Spleen (tissue), 13 donors: ENCODE measurements at places on chromosomes 2 and 18.

GRCh38 chr2:12109363-12110017 is 363.1 kb downstream of the LPIN1 start:
- no peak overlapping the region for H3K27ac ChIP-seq
- H3K4me3 ChIP-seq = no peak overlapping the region
- H3K4me1 ChIP-seq = no peaks in the 10 kb centered on the region

DNA sequence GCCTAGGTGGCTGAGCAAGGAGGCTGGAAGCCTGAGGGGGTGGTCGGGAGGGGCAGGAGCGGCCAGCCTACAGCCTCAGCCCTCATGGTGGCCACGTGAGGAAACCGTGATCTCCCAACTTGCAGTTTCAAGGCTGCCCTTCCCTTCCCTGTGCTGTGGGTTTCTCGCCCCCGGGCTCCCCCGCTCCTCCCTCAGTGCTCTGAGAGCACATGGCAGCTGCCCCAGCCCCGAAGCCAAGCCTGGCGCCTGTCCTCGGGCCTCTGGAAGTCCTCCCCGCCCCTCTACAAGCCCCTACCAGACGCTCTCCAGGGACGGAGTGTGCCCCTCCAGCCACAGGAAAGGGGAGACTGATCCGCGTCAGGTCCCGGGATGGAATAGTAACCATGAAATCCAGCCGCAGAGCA is 586 bp upstream of the ANKRD23 start:
- peaks cover 13% of the 10 kb centered on the region for H3K4me1 ChIP-seq
- peaks cover 15% of the 10 kb centered on the region for H3K36me3 ChIP-seq
- H3K27ac ChIP-seq = no peak overlapping the region

GRCh38 chr2:31328026-31328425 is 86.5 kb downstream of the XDH start:
- DNase-seq = no peak
- H3K27ac ChIP-seq = no peak overlapping the region
- no peaks in the 10 kb centered on the region for H3K27me3 ChIP-seq
- H3K4me3 ChIP-seq = no peak overlapping the region
- no peaks in the 10 kb centered on the region for H3K36me3 ChIP-seq
- peaks cover 20% of the 10 kb centered on the region for H3K4me1 ChIP-seq

DNA sequence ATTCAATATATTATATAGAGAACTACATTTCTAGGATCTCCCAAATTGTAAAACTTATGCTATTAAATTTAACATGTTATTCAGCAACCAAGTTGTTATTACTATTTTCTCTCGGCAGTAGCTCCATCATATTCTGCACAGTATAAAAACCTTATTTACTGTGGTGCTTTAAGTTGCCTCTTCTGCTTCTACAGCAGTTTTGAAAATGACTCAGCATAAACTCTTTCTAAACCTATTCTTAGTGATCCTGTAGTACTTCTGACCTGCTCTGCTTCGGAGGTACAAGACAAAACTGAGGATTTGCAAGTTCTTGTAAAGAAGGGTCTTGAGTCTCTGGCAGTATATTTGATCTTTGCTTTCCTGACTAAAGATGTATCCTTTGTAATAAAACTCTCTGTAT is 567.2 kb downstream of the TMX3 start:
- H3K36me3 ChIP-seq = no peaks in the 10 kb centered on the region
- no peak overlapping the region for H3K27ac ChIP-seq
- DNase-seq = no peak
- no peaks in the 10 kb centered on the region for H3K27me3 ChIP-seq

GRCh38 chr18:79572093-79572780 is 107.4 kb upstream of the CTDP1 start:
- DNase-seq = peak; percentile 58
- peaks cover 3% of the 10 kb centered on the region for H3K4me1 ChIP-seq
- no peak overlapping the region for H3K27ac ChIP-seq
- no peaks in the 10 kb centered on the region for H3K27me3 ChIP-seq
- no peaks in the 10 kb centered on the region for H3K36me3 ChIP-seq

- H3K4me1 ChIP-seq = no peaks in the 10 kb centered on the region
- no peak overlapping the region for H3K4me3 ChIP-seq
- H3K27ac ChIP-seq = no peak overlapping the region
- no peaks in the 10 kb centered on the region for H3K27me3 ChIP-seq
Measured at GRCh38 chr18:14937271-14937670, 189.3 kb downstream of the ANKRD30B start.

- no peaks in the 10 kb centered on the region for H3K36me3 ChIP-seq
- DNase-seq = no peak
- no peaks in the 10 kb centered on the region for H3K27me3 ChIP-seq
- H3K4me1 ChIP-seq = peaks cover 7% of the 10 kb centered on the region
- no peak overlapping the region for H3K27ac ChIP-seq
Measured at GRCh38 chr2:241381872-241382271, 25.8 kb downstream of the FARP2 start.

DNA sequence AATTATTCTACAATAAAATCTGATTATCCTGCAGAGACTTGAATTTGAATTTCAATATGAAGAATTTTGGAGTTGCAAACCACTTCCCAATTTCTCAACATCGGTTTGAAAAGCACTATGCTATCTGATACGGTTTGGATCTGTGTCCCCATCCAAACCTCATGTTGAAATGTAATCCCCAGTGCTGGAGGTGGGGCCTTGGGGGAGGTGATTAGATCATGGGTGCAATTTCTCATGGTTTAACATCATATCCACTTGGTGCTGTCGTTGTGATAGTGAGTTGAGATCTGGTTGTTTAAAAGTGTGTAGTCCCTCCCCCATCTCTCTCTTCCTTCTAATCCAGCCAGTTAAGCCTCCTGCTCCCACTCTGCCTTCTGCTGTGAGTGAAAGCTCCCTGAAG is 205.7 kb downstream of the NBAS start:
- H3K27ac ChIP-seq = no peak overlapping the region
- H3K4me3 ChIP-seq = no peak overlapping the region
- DNase-seq = no peak
- no peaks in the 10 kb centered on the region for H3K27me3 ChIP-seq
- no peaks in the 10 kb centered on the region for H3K4me1 ChIP-seq

- peak; percentile 67 for DNase-seq
- no peak overlapping the region for H3K27ac ChIP-seq
- peaks cover 17% of the 10 kb centered on the region for H3K4me1 ChIP-seq
- no peaks in the 10 kb centered on the region for H3K36me3 ChIP-seq
- peak overlapping the region; percentile 65 for H3K4me3 ChIP-seq
Measured at GRCh38 chr2:241855245-241855887, 3.3 kb downstream of the PDCD1 start.

GRCh38 chr2:205461169-205461568 is 221.1 kb upstream of the NRP2 start:
- H3K36me3 ChIP-seq = no peaks in the 10 kb centered on the region
- no peak overlapping the region for H3K27ac ChIP-seq
- no peak overlapping the region for H3K4me3 ChIP-seq
- no peak for DNase-seq

- peaks cover 23% of the 10 kb centered on the region for H3K4me1 ChIP-seq
- DNase-seq = peak; percentile 65
- no peaks in the 10 kb centered on the region for H3K36me3 ChIP-seq
- no peak overlapping the region for H3K4me3 ChIP-seq
- no peaks in the 10 kb centered on the region for H3K27me3 ChIP-seq
- H3K27ac ChIP-seq = peak overlapping the region; percentile 93
Measured at GRCh38 chr2:96156011-96156820, 11.0 kb upstream of the DUSP2 start.

- peak overlapping the region; percentile 98 for H3K27ac ChIP-seq
- H3K4me3 ChIP-seq = no peak overlapping the region
- no peaks in the 10 kb centered on the region for H3K27me3 ChIP-seq
Measured at GRCh38 chr2:85439025-85439472, 20.5 kb downstream of the SH2D6 start.

- no peak for DNase-seq
- no peaks in the 10 kb centered on the region for H3K27me3 ChIP-seq
- no peak overlapping the region for H3K27ac ChIP-seq
- no peaks in the 10 kb centered on the region for H3K36me3 ChIP-seq
- no peaks in the 10 kb centered on the region for H3K4me1 ChIP-seq
- H3K4me3 ChIP-seq = no peak overlapping the region
Measured at GRCh38 chr2:9020267-9020666, 16.8 kb upstream of the MBOAT2 start.

DNA sequence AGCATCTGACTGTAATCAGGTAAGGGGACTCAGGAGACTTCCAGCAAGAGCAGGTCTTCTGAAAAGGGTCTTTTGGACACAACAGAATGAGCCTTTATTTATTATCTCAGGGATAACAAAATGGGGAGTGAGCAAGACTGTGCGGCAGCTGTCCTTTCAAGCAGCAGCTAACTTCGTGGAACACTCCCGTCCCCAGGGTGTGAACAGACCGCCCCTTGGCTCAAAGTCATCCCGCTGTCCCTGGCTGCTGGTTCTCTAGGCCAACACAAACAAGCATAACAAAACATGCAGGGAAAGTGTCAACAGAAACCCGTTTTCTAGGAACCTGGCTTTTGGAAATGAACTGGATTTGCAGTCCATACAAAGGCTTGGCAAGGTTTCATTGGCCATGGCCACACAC is 787.9 kb upstream of the FANCL start:
- H3K27ac ChIP-seq = no peak overlapping the region
- no peak overlapping the region for H3K4me3 ChIP-seq
- no peak for DNase-seq
- H3K4me1 ChIP-seq = no peaks in the 10 kb centered on the region

DNA sequence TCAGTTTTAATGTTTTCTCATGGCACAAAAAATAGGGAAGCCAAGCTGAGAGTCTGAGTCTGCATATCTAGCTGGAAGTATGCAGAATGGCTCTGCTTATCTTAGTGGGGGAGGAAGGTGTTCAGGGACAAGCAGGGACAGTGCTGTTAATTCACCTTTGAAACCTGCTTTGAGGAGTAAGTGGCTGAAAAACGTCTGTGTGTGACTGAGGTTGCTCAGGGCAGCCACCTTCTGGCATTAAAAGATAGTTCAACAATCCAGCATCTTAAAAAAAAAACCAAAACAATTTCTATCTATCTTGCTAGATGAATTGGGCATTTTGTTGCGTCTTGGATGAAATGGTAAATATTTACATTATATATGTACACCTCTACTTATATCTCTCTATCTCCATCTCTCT is 2.0 kb upstream of the TRPM8 start:
- H3K27ac ChIP-seq = no peak overlapping the region
- H3K27me3 ChIP-seq = peaks cover 4% of the 10 kb centered on the region

GRCh38 chr18:58095222-58095621 is 51.2 kb downstream of the NEDD4L start:
- no peaks in the 10 kb centered on the region for H3K4me1 ChIP-seq
- no peak for DNase-seq
- no peaks in the 10 kb centered on the region for H3K27me3 ChIP-seq
- H3K36me3 ChIP-seq = no peaks in the 10 kb centered on the region
- no peak overlapping the region for H3K27ac ChIP-seq
- no peak overlapping the region for H3K4me3 ChIP-seq

GRCh38 chr2:166117491-166117890 is 10.3 kb downstream of the SCN1A start:
- no peak for DNase-seq
- no peaks in the 10 kb centered on the region for H3K27me3 ChIP-seq
- no peaks in the 10 kb centered on the region for H3K36me3 ChIP-seq
- H3K4me3 ChIP-seq = no peak overlapping the region

DNA sequence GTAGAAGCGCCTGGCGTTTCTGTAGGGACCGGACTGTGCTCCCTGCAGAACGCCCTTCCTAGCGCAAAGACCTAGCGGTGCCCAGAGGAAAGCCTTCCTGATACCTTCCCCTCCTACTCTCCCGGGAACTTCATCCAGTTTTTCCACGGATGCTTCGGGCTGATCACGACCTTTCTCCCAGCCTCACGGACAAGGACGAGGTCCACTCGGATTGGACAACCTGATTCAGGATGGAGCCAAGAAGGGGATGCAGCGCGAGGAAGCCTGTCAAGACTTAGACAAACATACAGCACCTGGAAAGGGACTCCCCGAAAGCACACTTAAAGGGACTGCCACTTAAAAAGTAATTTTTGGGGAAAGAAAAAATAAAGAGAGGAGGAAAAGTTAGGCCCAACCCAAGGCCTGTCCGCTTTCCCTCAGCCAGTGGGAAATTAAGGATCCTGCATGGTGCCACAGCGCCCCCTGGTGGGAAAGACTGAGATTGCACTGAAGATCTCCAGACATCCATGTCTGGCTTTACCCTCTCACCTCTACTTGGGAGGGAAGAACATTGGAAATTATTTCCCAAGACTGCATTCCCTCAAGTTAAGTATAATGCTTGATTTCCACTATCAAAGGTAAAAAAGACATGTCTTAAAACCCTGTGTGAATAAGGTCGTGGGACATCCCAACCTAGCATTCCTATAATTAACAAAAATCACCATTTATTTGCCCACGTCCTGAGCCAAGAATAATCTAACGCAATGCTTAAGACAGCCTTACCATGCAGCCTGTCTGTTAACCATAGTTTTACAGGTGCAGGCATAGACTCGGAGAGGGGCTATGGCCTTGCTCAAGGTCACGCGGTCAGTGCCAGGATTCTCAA is 13.4 kb upstream of the COPS8 start:
- H3K4me3 ChIP-seq = no peak overlapping the region
- H3K27ac ChIP-seq = no peak overlapping the region
- H3K4me1 ChIP-seq = peaks cover 12% of the 10 kb centered on the region

DNA sequence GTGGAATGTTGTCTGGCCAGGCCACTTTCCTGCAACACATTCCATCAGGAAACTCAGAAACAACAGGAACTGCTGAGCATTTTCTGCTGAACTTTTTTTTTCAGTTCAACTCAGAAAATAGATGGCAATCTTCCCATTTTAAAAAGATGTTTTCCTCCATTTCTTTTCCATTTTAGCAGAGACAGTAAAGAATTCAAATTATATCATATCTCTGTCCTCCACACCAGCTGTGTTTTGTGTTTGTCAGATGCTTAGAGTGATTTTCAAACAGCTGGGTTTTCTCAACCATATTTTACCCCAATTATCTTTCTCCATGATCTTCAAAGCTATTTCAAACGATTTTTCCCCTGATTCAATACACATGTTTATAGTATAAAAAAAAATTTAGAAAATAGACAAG is 713.4 kb downstream of the LRRTM4 start:
- no peak overlapping the region for H3K27ac ChIP-seq
- no peak overlapping the region for H3K4me3 ChIP-seq
- H3K36me3 ChIP-seq = no peaks in the 10 kb centered on the region
- no peaks in the 10 kb centered on the region for H3K4me1 ChIP-seq
- no peaks in the 10 kb centered on the region for H3K27me3 ChIP-seq
- DNase-seq = no peak

DNA sequence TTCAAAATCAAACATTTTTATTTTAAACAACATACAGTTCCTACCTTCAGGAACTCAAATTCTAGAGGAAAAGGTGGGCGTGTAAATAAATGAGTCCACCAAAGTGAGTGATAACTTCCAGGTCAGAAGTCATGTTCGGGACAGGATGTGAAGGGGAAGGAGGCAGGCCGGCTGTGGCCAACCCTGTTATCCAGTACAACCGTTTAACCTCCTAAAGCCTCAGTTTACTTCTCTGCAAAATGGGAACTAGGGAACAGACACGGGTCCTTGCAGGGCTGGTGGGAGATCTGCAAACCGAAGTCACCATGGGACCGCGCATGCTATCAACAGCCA is 373 bp downstream of the EIPR1 start:
- no peaks in the 10 kb centered on the region for H3K27me3 ChIP-seq
- no peak for DNase-seq
- H3K4me1 ChIP-seq = peaks cover 22% of the 10 kb centered on the region
- peak overlapping the region; percentile 91 for H3K27ac ChIP-seq
- peak overlapping the region; percentile 95 for H3K4me3 ChIP-seq
- H3K36me3 ChIP-seq = peaks cover 6% of the 10 kb centered on the region

- DNase-seq = no peak
- H3K4me1 ChIP-seq = no peaks in the 10 kb centered on the region
- no peak overlapping the region for H3K4me3 ChIP-seq
- no peaks in the 10 kb centered on the region for H3K36me3 ChIP-seq
- H3K27ac ChIP-seq = no peak overlapping the region
Measured at GRCh38 chr2:363824-364470, 76.1 kb upstream of the ALKAL2 start.

GRCh38 chr2:231339316-231339715 is 56.2 kb upstream of the B3GNT7 start:
- no peak for DNase-seq
- no peaks in the 10 kb centered on the region for H3K27me3 ChIP-seq
- H3K4me1 ChIP-seq = no peaks in the 10 kb centered on the region
